ENCODE measurements at places on chromosomes 6 and 20. TPM values are rescaled to one million over a fixed set of nuclear protein-coding genes. Genes with fewer than 3 reads are reported as not detected.

The ZNF311 gene
- 0.32 TPM for total RNA-seq

The ULBP1 gene
- total RNA-seq, result 0.16 TPM

DNA sequence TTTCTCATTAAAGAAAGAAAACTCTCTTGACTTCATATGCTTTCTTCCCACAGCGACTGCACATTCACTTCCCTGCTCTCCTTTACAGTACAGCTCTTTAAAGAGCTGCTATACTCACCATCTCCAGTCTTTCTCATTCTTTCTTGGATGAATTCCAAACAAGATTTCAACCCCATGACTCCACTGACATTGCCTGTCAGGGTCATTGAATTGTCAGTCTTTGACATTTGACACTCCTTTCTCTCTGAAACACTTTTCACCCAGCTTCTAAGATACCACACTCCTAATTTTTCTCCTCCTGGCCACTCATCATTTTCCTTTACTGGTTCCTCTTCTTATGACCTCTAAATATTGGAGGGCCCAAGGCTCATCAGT is 811 bp upstream of the ARMH2 start:
- peak; percentile 12 for DNase-seq

DNA sequence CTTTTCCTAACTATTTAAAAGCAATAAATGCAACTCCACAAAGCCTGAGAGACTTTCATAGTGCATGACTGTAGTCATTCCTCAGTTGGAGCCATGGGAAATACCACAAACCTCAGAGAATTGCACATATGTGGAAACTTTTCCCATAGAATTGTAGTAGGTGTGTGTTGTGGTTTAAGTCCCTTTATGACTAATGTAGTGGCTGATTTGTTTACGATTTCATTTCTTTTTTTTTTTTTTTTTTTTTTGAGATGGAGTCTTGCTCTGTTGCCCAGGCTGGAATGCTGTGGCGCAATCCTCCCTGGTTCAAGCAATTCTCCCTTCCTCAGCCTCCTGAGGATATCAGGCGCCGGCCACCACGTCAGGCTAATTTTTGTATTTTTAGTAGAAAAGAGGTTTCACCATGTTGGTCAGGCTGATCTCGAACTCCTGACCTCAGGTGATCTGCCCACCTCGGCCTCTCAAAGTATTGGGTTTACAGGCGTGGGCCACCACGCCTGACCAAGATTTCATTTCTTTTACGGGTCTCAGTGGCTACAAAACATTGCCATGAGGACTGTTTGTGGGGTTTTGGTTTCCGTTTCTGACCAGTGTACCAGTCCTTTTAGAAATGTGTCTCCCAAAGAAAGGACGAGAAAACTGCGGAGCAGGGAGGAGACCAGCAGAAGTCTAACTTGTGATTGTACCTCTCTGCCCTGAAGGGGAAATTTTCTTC is 212.1 kb upstream of the MARCKS start:
- DNase-seq, result peak; percentile 72

- no peak for DNase-seq
These were observed 326 bp upstream of the BCL2L1 start for GRCh38 chr20:31723069-31723318.

All from myocyte (in vitro differentiated cells).